ENCODE measurements at places on chromosomes 4 and X.
A peak's percentile ranks its signal among the peaks of the same experiment; 100 is the strongest.

GRCh38 chrX:65720381-65720964, 53.0 kb downstream of the MSN start:
- no peak for DNase-seq

DNA sequence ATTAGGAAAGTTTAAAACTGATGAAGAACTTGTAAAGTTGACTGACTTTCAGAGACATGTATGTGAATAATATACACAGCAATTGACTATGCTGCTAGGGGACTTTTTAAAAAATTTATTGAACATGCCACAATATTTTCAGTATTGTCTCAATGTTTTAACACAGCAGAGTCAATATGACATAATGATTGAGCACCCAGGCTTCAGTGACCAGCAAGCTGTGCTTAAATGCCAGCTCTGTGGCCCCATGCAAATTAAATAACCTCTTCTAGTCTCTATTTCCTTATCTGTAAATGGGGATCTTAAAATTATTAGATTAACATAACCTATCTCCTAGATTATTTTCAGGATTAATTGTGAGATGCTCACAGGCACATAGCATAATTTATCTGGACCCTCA, 56.8 kb upstream of the TXK start:
- no peak for DNase-seq

GRCh38 chr4:176999935-177000543, 207.3 kb upstream of the VEGFC start:
- DNase-seq: no peak

- DNase-seq: peak; percentile 22
Observed at GRCh38 chrX:107823456-107823855, 2.2 kb upstream of the MID2 start.

DNA sequence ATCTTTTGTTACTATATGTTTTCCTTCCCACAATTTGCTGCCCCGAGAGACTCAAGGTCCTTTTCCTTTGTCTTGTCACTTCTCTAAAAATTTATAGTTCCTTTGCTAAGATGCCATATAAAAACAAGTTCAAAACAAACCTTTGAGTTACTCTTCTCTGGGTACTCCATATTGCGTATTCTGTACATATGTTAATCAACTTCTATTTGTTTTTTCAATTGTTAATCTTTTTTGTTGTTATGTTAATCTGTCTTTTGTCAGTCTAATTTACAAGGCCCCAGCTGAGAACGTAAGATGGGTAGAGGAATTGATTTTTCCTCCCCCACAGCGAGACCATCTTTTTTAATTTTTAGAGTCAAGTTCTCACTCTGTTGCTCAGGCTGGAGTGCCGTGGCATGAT, 7.2 kb upstream of the PPEF2 start:
- DNase-seq: no peak

DNA sequence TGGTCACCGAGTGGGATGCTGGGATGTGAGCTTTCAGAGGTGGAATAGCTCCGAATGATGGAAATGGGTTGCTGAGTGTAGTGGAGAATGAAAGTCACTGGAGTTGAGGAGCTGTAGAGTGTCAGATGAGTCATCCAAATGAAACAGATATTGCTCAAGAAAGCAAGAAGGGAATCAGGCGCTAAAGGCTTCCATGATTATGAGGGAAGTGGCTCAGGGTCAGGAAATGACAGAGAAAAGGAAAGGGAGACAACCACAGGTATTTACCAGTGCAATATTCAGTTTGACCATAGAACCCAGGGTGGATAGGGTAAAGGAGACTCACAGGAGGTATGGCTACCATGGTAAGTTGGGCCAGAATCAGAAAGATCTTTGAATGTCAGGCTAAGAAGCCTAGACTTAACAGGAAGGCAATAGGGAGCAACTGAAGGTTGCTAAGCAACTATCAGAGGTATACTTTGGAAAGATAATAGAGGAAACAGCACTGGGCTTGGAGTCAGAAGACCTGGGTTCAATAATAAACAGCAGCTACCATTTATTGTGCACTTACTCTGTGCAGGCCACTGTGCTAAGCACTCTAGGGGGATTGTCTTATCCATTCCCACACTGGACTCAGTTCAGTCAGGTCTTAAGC, 11.7 kb downstream of the LAS1L start:
- DNase-seq: no peak

DNA sequence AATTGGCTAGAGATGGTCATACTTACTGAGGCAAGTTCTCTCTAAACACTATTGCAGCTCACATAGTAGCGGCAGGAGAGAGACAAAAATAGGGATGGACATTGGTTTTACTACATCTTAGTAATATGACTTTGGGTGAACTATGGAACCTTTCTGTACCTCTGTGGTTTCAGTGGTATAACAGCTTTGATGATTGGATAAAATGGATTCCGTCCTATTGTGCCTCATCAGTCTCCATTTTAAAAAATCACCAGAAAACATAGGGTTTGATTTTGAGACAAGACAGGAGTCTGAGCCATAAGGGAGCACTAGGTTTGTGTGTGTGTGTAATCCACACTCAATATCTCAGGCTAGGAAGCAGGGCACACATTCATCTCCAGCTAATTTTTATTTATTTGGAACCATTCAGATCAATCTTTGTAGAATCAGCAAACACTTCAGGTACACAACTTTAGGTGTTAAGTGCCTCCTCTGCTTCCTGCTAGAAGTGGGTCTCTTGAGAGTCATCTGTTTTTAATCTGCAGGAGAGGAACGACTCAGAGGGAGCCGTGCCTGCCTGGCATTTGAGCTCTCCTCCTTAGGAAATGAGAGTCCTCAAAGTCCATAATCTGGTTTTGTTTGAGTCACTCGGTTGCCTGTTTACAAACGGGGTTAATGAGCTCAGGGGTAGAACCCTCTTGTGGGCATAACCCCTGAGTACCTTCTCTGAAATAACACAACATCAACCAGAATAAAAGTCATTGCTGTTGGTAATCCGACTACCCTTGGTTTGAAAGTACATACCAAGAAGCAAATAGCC, 238.5 kb upstream of the BOD1L1 start:
- peak; percentile 20 for DNase-seq

DNA sequence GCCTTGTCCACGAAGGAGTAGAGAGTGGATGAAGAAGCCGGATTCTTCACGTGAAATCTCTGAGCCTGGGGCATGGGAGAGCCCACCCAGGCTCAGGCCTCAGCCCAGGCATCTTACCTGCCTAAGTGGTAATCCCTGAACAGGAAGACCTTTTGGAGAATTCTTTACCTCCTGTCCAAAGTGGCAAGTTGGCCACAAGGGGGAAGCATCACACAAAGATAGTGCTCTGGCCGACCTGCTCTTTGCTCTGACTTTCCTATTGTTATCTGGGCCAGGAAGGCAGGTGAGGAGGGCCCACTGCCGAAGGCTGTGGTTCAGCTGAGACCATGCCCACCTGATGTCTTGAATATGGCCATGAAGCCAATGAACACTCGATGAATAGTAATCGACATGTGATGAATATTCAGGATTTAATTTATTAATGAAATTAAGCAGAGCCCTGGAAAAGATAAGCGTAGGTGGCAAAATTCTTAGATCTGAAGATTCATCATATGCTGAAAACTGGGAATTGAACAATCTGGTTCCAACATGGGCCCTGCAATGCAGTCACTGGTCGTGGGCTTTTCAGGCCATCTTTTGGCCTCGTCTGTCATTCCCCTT, 93.8 kb downstream of the PDGFRA start:
- DNase-seq: peak; percentile 68

DNA sequence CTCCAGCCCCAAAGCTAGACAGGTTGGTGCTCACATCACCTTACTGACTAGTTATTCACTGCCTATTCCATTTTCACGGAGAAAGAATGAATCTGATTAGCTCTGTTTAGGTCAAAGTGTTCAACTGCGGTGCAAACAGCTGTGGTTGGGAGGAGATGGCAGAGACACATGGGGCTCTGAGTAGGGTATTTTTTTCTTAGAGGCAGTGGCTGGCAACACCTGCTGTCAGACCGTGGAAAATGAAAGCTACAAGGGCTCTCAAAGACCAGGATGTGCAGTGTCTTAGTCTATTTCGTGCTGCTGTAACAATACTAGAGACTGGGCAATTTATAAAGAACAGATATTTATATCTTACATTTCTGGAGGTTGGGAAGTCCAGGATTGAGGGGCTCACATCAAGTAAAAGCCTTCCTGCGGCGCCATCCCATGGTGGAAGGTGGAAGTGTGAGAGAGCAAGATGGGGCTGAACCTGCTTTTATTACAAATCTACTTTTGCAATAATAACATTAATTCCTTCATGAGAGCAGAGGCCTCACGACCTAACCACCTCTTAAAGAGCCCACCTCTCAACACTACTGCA, 10.6 kb downstream of the NYX start:
- DNase-seq: peak; percentile 29

DNA sequence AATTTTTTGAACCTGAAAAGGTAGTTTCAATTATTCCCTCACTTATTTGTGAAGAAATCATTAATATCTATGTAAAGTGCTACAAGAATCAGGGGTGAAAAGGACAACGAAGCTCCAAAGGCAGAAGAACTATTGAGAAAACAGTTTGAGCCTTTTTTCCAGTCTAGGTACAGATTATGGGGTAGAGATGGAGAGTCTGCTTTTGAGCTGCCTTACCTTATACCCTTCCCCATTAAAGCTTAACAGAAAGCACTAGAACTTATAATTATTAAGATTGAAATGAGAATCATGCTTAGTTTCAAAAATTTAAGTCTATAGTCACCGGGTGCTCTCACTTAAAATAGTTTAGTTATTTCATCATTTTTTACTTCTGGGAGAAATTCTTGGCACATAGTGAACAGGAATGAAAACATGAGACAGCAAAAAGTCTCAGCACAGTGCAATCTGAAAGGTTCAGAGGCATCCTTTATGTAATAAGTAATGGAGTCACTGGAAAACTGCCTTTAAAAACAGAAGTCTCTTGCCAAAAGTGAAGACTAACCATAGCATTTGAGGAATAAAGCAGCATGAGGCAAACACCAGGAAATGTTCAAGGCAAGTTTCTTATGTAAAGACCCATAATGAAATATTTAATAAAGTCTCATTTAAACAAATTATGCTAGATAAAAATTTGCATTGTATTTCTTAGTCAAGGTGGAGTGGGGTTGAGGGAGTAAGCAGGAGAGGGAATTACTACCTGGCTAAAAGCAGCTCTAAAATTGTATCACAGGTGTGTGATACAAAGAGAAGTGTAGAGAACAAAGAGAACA, 5.1 kb upstream of the DCLK2 start:
- DNase-seq: peak; percentile 53

DNA sequence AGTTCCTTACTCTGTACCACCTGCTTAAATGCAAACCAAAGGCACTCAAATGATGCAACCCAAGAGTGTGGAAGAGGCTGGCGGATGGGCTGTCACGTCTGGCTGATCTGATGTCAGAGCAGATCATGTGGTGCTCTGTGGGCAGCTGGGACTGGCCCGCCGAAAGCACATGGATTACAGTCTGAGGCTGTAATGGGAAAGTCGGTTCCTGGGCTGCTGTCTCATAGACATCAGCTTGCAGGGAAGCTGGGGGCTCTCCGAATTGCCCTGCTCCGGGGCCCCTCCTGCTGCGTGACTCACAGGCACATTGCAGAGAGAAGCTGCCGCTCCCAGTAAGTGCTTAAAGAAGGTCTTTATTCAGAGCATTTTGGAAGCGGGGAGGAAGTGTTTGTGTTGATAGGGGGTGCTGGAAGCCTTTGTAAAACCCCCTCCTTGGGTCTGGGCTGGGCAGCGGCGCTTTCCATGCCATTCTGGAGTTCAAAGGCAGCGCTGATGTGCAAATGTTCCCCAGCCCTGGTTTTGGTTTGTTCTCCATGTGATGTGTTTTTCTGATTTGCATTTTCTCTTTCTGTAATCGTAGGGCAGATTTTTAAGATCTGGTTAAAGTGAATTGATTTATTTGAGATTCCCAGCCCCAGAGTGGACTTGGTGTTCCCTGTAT, 181.1 kb downstream of the LARP7 start:
- DNase-seq: peak; percentile 93

GRCh38 chrX:120755066-120755846, 120.4 kb downstream of the CT47B1 start:
- DNase-seq: no peak

GRCh38 chrX:125791787-125792186, 374.3 kb downstream of the DCAF12L2 start:
- no peak for DNase-seq

GRCh38 chrX:132834109-132834508, 124.3 kb downstream of the HS6ST2 start:
- DNase-seq: no peak

- DNase-seq: no peak
Observed at GRCh38 chr4:100590325-100590724, 72.5 kb upstream of the EMCN start.

GRCh38 chrX:41785685-41786084, 61.7 kb downstream of the GPR82 start:
- DNase-seq: peak; percentile 36

- DNase-seq: peak; percentile 79
Observed at GRCh38 chr4:48016141-48017107, at the start of the genes CNGA1 and NIPAL1. Gene CNGA1, minus strand, starts transcription at chr4:48016681. Its CDS starts 63,992 bp downstream, at chr4:47952689. Gene NIPAL1, plus strand, starts transcription at chr4:48016772. Its CDS starts 68 bp downstream, at chr4:48016840.

DNA sequence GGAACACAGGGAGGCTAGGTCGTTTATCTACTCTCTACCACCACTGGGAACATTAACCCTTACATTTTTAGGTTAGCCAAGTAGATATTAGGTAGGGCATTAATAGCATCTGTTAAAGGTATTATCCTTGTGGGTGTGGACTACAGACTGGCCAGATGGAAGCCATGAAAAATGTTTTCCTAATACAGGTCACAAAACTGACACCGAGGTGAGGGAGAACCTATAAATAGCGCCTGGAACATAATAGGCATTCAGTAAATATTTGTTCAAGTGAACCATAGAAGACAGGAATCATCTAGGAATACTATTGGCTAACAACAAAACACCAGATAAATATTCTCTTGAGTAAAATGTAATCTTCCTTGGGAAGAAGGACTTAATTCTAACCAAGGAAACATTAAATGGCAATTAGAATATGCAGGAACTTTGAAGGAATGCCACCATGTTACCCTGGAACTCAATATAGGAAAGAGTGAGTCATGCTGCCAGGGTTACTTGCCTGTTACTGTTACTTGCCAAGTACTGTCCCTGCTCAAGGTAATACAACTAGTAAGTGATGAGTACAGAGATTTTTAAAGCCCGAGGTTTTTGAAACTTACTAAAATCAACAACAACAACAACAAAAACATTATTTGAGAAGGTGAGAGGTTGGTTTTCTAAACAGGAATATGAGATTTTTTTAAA, 79.0 kb downstream of the SOX3 start:
- DNase-seq: no peak

DNA sequence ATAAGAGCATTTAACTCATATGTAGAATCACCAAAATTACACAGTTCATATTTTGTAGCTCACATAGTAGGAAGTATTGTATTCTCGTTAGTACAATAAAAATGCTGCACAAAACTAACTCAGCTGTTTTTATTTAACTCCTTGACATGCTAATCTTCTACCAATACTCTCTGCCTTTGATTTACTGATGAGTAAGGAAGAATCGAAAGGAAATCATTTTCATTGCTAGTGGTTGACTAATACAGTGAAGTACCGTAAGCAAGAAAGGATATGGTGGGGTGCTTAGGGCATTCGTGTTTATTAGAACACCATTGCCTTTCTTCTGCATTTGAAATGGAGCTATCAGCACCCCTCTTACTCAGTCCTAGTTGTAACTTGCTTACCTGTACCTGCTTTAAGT, 1239.1 kb upstream of the TENM3 start:
- no peak for DNase-seq

GRCh38 chrX:118239913-118240698, 105.8 kb upstream of the WDR44 start:
- DNase-seq: peak; percentile 22

All from myocyte (in vitro differentiated cells).